Naive thymus-derived CD8-positive, alpha-beta T cell (primary cell): ENCODE measurements at places on chromosomes 4 and X.
A peak's percentile ranks its signal among the peaks of the same experiment; 100 is the strongest.

- DNase-seq = no peak
Measured at GRCh38 chr4:5553801-5554200, 154.6 kb downstream of the EVC2 start.

DNA sequence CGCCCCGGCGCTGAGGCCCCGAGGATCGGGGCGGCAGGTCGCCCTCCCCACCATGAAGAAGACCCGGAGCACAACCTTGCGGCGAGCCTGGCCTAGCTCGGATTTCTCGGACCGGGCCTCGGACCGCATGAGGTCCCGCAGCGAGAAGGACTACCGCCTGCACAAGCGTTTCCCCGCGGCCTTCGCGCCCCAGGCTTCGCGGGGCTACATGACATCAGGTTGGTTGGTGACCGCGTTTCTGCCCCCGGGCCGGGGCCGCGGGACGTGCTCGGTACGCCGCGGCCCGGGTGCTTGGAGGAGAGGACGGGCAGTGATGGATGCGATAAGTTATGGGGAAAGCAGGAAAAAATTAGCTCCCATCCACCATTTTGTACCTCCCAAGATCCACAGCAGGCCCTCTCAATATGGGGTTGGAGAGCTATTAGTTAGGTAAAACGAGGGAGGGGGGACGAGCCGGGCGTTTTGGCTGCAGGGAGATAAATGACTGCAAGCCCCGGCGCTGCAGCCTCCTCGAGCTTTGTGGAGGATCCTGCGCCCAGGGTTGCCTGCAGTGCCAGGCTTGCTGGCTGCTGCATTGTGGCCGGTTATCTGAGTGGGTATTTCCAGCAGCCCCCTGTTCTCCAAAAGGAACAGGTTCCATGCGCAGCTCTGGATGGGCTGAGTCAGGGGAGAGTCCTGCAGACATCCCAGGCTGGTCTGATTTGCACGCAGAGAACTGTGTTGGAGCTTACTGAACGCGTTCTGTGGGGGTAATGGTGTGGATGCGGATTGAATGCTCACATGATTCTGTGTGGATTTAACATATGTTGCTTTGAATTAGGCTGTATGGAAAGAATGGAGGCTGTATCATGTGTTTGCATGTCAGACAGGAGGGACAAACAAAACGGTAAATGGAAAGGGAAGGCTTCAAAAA lies 1.9 kb downstream of the STOX2 start:
- DNase-seq = no peak

DNA sequence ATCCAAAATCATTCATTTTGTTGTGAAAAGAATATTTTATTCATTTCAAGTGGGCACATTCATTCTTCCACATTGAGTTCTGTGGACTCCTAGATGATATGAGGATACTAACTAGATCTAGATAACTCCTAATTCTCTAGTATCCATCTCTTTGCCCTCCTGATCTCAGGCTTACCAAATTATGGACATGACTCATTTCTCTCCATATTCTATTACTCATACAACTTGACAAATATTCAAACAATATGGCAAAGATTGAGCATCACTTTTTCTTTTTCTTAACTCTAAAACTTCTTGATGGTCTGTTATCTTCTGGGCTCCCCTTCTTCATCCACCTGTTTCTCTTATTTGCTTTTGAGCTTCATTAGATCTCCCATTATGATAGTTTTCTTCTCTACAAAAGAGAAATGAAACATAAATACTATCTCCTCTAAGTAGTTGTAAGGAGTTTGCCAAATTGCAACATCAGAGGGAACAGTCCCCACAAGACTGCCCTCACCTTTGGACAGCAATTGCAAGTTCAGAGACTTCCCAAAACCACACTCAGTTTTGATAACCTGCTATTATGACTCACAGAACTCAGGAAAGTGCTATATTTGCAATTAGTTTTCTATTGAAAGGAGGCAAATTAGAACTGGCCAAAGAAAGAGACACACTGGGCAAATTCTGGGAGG lies 422.9 kb downstream of the SPRY1 start:
- no peak for DNase-seq

DNA sequence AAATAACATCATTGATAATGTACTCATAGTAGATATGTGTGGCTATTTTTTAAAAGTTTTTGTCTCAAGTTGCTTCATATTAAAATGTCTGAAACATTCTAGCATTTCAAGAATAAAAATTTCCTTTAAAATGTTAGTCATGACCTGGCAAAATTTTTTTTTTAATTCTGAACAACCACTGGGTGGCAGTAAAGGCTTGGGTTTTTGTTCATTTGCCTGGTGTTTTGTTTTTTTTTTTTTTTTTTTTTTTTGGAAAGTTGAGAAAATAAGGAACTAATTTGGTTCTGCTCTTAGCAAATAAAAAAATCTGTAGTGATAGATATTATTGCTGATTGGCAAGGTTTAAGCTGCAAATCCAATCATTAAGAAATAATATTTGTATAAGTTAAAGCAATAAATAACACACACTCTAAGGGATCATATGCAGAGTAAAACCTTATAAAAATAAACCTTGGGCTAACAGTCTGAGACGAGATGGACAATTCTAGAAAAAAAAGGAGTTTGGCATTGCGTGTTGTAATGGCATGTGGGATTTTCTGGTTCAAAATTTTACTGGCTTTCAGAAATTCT lies 81.4 kb downstream of the CEP44 start:
- DNase-seq = peak; percentile 44

DNA sequence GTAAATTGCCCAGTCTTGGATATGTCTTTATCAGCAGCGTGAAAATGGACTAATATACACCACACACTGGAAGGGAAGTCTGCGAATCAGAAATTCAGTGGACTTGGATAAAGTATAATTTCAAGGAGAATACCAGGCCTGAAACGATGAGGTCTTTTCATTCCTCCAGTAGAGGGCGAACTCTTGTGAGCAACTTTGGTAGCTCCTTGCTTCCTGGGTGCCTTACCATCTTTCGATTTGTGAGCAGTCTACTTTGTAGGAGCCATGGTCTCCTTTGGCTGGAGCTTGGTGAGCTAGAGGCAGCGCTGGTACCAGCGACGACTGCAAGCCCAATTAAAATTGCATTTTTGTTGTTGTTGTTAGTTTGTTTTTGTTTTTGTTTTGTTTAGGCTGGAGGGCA lies 791.9 kb downstream of the FAT4 start:
- DNase-seq = no peak

- DNase-seq = no peak
Measured at GRCh38 chr4:184102488-184102887, 115.2 kb downstream of the ENPP6 start.

DNA sequence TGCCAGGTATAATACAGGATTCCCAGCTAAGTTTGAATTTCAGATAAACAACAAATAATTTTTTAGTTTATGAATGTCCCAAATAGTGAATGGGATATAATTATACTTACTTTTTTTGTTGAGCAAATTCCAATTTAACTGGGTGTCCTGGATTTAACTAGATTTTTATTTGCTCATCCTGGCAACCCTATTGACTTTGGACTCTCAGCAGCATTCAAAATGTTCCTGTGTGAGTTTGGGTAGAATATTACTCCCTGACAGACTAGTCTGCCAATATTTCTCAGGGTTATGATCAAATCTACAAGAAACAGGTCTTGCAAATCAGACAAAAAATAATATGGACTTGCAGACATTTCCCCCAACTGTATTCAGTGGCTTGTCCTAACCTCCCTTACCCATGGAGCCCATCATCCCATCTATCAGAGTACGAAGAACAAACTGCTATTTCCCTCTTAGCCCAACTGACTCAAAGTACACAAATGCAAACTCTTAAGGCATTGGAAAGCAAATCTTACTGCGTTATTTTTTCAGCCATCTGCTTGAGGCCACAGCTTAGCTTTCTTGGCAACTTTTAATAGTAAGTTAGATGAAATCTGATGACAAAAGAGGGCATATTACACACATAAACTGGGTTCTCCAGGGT lies 20.7 kb downstream of the SETD7 start:
- DNase-seq = no peak

DNA sequence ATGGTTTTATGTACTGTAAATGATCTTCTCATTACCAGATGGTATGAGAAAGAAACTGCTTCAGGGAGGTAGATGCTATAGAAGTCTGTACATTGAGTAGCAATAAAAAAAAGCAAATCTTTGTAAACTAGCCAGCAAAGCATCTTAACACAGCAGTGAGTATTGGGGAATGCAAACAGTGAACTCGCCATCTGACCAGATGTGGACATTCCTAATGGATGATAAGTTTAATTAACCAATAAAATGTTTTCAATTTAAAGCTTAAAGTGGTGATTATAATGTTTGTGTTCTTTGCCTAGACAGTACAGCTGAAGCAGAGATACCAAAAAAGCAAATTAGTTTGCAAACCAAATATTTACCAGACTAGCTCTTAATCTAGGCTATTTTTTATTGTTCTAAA lies 1144.2 kb downstream of the FAT4 start:
- DNase-seq = no peak

GRCh38 chr4:113687067-113687718 lies 74.3 kb downstream of the CAMK2D start:
- DNase-seq = no peak

GRCh38 chrX:113726009-113726408 lies 857.9 kb upstream of the HTR2C start:
- no peak for DNase-seq

DNA sequence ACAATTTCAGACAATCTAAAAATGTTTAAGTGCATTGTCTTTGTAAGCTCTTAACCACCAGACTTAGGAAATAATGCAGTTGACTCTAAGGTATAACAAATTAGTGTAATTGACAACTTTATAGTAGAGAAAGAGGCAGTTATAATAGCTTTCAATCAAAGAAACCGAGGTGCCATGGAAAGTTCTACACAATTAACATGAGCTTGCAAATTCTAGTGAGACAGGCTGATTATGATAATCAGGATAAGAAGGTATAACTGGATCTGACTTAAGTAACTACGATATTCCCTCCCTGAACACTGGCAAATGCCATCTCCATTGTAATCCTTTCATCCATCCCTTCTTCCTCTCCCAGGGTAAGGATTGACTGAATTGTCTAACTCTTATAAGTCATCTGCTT lies 11.4 kb upstream of the KLHL5 start:
- no peak for DNase-seq

- no peak for DNase-seq
Measured at GRCh38 chrX:133590703-133591505, 175.6 kb upstream of the GPC4 start.

GRCh38 chr4:34723605-34724004 lies 1520.7 kb downstream of the ARAP2 start:
- no peak for DNase-seq

- no peak for DNase-seq
Measured at GRCh38 chrX:19789782-19790181, 97.6 kb downstream of the SH3KBP1 start.

DNA sequence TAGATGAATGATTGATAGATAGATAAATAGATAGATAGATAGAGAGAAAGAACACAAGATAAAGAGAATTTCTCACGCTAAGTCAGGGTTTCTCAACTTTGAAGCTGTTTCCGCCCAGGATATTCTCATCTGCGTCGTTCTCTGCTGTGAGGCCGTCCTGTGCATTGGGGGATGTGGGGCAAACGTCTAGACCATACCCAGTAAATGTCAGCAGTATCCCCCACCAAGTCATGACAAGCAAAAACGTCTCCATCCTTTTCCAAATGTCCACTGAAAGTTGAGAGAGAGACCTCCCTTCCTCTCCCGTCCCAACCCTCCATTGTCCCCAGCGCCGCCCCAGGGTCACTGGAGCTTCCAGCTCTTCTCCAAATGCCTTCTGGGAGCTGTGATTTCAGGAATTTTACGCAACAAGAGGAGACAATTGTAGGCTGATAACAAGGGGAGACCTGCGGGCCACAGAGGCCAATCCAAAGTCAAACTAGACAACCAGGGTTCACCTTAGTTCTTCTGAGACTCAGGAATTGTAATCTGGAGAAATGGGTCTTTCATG lies 8.9 kb upstream of the CRLF2 start:
- no peak for DNase-seq

DNA sequence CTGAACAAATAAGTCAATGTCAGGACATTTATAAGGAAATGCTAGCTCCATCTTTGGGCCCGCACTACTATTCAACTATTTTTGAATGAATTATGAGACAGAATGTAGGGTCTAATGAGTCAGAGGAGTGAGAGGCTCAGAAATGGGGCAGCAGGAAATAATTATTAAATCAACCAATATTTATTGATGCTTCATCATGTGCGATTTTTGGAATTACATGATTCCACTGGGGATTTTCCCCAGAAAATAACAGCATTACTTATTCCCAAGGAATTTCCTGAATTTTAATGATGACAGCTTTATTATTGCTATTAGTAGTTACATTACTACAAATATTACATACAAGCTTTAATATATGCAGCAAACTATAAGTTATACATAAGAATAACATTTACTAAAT lies 49.3 kb upstream of the PHF8 start:
- DNase-seq = no peak

GRCh38 chr4:140903522-140904475 lies 147.6 kb upstream of the TBC1D9 start:
- no peak for DNase-seq

DNA sequence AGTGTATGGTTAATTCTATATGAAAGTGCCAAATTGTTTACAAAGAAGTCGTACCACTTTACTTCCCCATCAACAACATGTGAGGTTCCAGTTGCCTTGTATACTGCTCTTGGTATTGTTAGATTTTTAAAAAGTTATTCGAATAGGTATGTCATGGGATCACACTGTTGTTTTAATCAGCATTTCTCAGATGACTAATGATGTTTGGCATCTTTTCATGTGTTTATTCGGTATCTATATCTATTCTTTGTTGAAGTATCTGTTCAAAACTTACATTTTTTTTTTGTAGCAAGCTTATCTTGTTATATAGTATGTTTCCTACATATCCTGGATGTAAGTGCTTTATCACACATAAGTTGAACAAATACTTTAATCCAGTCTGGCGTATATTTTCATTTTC lies 99.4 kb upstream of the MAB21L2 start:
- no peak for DNase-seq

DNA sequence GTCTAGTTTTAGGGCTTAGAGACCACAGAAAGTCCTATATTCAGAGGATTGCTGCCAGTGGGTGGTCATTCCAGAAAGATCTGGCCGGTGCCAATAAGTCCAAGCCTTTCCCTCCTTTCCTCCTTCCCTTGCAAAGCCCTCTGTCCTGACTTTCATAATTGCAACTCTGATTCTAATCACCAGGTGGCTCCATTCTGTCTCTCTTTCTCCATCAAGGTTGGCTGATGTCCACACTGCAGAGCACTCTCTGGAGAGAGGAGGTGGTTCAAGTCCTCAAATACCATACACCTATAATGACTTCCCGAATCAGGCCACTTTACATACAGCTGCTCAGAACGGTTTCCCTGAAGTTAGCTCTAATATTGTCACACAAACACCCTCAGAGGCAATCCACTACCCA lies 22.4 kb upstream of the ARMCX4 start:
- no peak for DNase-seq

GRCh38 chrX:72685018-72685417 lies 29.1 kb downstream of the PHKA1 start:
- no peak for DNase-seq

DNA sequence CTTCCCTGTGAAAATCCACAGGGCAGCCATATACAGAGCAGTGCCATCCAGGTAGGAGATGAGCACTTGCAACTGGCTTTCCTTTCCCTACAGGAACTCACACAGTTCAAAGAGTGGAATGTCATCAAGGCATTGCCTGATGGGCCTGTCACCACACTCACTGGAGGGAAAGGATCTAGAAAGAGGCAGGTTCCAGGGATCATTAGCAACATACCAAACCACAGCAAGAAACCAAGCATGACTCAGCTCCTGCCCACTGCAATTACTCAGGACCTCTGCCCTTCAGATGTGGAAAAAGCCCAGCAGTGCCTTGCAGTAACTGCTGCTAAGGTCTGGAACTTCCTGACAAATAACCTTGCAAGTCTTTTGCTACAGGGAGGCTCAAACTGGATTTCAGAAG lies 101.2 kb downstream of the ZNF674 start:
- no peak for DNase-seq

- no peak for DNase-seq
Measured at GRCh38 chr4:140790171-140790570, 34.0 kb upstream of the TBC1D9 start.
